H7 (cell line): ENCODE measurements at places on chromosomes 7 and 10.
A peak's percentile ranks its signal among the peaks of the same experiment; 100 is the strongest.

DNA sequence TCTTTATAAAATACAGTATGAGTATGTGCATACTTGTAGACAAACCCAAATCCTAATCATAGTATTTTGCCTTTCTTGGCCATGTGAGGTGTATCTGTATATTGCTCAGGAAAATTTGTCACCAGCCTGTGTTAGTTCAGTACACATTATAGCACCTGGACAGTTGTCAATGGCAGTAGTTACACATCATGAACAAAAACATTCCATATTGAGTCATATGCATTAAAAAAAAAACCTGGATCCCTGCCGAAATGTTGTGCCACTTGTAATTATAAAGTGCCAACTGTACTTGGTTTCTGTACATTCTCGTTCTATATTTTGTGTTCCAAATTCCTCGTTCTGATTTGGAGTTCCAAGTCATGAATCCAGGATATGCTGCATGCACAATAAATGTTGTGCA, 410.4 kb downstream of the INHBA start:
- DNase-seq = no peak

DNA sequence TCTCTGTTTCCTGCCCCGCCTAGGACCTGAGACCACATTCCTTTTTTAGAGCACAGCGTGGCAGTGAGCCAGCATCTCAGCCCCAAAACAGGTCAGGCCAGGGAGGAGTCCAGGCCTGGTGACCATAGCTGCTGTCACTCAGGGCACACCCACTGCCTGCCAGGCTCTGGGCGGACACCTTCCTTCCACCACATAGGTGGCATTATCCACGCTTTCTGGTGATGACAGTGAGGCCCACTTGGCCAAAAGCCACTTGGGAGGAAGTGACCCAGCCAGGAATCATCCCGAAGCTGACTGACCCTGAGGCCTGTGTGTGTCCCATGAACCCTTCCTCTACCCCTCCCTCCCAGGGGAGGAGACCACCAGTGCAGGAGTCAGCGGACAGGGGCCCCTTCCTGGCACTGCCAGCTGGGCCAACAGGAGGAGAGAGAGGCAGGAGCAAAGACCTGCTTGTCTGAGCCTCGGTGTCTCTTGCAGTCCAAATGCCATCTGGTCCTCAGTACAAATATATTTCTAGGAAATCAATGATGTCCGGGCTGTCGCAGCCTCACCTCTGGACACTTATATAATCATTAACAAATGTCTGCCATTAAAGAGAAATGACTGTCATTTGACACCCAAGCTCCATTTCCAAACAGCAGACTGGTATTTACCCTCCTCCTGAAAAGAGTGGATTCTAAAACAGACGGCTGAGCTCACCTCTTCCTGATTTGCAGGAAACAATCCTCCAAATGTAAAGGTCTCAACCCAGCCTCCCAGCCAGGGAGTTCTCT, 63.0 kb downstream of the ABRAXAS2 start:
- DNase-seq = no peak

- no peak for DNase-seq
These were observed 287.1 kb upstream of the NEBL start for GRCh38 chr10:21184216-21184615.

DNA sequence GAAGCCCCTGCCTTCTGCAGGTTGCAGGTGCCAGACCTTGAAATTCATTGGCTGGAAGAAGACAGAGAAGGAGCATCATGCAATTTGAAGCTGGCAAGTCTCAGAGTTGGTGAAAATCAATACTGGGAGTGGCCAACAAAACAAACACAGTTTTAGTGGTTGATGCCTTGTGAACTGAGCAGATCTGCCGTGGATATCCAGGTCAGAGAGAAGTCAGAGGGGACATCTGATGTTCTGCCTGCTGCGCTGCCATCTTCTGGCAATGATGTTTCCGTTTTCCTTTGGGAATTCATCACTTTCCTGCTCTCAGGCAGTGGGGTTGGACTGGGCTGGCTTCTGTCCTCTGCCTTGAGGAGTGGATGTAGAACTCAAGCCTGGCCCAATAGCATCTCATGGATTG, 132.0 kb downstream of the RPS24 start:
- peak; percentile 54 for DNase-seq

- DNase-seq = no peak
These were observed 28.8 kb downstream of the YKT6 start for GRCh38 chr7:44229546-44230105.

- no peak for DNase-seq
These were observed 78.7 kb upstream of the SVIL start for GRCh38 chr10:29713450-29713849.

DNA sequence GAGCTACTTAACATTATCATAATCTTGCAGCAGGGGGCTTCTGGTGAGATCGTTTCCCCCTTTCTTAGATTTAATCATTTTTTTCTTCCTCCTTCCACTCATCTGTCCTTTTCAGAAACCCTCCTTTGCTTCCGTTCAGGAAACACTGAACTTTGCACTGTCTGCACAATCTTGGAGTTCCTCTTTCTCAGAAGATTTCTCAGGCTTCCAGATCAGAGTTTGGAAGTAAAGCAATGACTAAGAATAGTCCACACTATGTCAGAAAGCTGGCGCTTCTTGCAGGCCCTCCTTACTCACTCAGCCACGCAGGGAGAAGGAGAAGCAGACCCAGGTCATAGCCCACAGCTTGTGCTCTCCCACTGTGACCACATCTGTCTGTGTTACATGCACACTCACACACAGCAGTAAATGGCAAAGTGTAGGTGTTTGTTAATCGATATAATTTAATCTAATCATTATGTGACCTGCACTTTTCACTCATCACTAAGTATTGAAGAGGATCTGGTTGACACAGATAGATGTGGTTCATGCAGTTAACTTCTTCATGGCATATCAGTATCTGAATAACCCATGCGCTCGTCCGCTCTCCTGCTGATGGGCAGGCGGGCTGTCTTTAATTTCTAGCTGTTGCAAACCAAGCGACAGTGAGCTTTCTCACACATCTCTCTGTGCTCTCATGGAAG, 30.2 kb downstream of the ALOX5 start:
- DNase-seq = no peak

DNA sequence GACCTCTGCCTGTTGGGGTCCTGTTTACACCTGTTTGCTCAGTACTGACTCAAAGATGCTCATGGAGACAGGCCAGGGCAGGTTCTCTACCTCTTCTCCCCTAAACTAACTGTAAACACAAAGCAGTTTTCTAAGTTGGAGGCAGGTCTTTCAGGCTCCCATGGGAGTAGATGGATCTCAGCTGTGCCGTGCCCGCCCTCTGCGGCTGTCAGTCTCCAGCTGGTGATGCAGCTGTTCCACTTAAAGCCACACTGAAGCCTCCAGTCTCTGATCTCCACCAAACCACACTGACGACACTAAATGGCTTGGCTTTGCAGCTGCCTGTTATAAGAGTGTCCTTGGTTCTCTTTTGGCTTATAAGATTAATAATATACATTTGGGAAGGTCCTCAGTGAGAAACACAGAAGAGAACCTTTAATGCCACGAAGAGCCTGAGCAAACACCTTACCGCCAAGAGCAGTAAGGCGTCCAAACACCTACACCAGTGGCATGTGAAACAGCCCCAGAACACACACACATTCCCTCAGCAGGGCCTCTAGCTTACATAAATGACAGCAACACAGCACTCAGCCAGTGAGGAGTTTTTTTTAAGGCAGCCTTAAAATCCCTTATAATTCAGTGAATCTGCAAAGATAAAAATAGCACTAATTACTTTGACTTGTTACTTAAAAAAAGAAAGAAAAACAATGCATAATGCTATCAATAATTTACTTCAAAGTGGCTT, 60.4 kb upstream of the KCNIP2 start:
- DNase-seq = no peak

DNA sequence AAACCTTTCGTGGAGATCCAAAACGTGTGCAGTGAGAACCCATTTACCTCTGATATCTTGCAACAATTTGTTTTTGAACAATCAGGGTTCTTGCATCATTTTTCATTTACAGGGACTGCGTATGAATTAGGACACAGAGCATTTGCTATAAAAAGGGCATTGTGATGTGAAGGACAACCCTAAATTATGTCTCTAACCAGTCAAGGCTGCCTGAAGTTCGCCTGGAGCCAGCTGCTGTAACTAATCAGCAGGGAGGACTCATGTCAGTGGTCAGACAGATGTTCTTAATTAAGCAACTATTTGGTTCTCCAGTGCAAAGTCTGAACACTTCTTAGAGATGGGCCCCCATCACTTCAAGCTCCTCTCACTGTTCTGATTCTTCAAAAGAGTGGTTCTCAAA, 674.8 kb downstream of the KCNMA1 start:
- no peak for DNase-seq

DNA sequence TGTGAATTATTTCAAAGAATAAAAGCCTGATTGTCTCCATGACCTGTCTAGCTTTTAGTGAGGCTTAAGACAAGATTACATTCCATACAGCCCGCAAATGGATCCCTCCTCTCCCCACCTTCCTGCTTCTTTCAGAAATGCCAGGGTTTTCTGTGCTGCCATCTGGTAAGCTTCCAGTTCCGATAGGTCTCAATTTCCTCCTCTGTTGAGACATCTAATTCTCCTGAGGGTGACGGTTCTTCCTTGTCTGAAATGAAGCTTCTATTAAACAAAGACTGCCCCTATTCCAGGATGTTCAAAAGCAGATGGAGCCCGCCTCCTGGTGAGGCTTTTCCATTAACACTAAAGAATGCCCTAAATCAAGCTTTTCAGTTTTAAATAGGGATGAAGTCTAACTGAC, 295.6 kb downstream of the PTPRN2 start:
- no peak for DNase-seq
